ENCODE measurements at places on chromosomes 7 and 10.
A peak's percentile ranks its signal among the peaks of the same experiment; 100 is the strongest.

- no peak for DNase-seq
Observed at GRCh38 chr10:128095753-128096469, 30.3 kb downstream of the MKI67 start.

GRCh38 chr7:75966190-75966961, 28.0 kb downstream of the TMEM120A start:
- DNase-seq, result no peak

DNA sequence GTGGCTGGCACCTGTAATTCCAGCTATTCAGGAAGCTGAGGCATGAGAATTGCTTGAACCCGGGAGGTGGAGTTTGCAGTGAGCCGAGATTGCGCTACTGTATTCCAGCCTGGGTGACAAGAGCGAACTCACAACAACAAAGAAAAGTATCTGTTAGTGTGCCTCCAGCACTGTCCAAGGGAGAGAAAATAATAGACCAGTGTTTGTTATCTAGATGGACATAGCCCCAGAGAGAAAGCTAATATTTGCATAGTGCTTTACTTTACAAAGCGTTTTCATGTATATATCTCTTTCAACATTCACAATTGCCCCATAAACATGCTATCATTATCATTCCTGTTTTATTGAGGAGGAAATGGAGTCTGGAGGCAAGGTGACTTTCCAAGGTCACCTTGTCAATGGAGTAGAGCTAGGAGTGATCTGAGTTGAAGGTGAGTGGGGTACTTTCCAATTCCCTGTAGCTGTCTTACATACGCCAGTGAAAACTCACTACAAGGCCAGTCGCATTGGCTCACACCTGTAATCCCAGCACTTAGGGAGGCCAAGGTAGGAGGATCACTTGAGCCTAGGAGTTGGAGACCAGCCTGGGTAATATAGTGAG, 49.7 kb upstream of the KIF5B start:
- DNase-seq, result peak; percentile 77

DNA sequence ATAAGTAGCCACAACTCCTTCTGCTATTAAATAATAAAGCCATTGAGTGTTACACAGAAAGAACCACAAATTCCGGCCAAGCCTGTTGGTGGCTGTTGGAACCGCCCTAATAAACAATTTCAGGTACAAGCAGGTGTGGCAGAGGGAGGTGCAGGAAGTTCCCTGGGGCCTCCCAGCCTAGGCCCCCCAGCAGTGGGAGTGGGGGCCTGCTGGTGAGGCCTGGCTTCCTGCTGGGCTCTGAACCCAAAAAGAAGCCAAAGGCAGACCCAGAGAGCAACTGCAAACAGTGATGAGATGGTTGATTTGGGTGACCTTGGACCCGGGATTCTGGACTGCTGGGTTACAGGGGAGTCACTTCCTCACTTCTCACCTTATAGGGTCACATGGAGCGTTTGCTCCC, 21.0 kb upstream of the LMTK2 start:
- no peak for DNase-seq

DNA sequence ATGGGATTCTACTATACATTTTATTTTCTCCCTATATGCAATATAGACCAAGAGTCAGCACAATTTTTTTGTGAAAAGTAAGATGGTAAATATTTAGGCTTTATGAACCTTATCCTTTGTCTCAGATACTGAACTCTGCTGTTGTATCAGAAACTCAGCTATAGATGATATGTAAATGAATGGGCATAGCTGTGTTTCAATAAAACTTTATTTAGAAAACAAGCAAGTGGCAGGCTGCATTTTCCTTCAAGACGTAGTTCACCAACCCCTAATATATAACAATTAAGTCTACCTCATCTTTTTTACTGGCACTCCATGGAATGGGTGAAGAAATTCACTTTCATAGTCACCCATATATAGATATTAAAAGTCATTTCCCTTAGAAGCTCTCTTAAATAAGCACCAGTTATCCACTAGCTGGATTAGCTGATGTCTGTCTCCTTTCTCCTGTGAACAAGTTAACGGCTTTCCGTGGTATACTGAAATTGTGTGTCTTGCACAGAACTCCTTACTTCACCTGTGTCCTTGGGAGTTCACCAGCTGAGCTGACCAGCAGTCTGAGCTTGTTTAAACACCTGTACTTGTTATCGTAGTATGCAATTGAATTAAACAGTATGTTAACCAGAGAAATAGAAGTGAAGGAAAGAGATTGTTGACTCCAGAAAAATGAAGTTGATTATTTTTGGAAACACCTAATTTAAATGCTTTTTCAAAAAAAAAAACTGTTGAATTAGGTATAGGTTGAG, 770.6 kb downstream of the KCNMA1 start:
- no peak for DNase-seq

- no peak for DNase-seq
Observed at GRCh38 chr10:60189861-60190475, 199.7 kb downstream of the ANK3 start.

GRCh38 chr7:22853674-22854157, 31.1 kb upstream of the TOMM7 start:
- no peak for DNase-seq

- no peak for DNase-seq
Observed at GRCh38 chr7:29196191-29196590, 1.6 kb downstream of the CHN2 start.

GRCh38 chr7:135522509-135522908, 12.6 kb upstream of the CNOT4 start:
- no peak for DNase-seq

GRCh38 chr7:119232091-119232490, 1007.6 kb downstream of the ANKRD7 start:
- no peak for DNase-seq

DNA sequence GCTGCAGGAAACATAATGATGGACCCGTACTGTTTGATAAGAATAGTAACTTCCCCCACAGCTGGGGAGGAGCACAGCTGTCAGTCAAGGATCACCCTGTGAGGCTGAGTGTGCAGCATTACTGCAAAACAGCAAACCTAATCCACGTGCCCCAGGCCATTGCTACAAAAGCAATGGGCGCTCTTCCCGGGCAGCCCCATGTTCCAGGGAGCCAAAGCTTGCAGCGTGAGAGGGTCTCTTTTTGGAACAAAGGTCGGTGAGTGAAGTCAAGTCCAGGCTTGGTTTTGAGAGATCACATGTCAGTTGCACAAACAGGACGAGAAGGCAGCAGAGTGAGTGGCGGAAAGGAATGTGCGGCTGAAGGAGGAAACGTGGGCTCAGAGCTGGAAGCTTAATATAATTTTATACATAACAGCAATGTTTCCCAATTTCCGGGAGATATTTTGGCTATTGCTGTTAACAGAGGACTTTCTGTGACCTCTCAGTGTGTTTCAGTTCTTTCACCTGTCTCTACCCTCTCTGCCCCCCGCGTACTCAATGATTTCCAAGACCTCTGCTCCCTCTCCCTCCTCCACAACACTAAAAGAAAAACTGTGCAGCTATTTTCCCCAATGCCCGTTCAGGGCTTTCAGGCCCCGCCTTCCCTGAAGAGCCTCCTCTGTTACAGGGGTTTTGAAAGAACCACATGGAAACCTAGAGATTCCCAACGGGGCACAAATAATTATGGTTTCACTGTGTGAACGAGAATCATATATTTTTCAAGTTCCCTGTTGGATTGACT, 128.9 kb downstream of the MTPAP start:
- DNase-seq, result peak; percentile 25

- DNase-seq, result no peak
Observed at GRCh38 chr7:77425101-77426051, 9.2 kb upstream of the GSAP start.

DNA sequence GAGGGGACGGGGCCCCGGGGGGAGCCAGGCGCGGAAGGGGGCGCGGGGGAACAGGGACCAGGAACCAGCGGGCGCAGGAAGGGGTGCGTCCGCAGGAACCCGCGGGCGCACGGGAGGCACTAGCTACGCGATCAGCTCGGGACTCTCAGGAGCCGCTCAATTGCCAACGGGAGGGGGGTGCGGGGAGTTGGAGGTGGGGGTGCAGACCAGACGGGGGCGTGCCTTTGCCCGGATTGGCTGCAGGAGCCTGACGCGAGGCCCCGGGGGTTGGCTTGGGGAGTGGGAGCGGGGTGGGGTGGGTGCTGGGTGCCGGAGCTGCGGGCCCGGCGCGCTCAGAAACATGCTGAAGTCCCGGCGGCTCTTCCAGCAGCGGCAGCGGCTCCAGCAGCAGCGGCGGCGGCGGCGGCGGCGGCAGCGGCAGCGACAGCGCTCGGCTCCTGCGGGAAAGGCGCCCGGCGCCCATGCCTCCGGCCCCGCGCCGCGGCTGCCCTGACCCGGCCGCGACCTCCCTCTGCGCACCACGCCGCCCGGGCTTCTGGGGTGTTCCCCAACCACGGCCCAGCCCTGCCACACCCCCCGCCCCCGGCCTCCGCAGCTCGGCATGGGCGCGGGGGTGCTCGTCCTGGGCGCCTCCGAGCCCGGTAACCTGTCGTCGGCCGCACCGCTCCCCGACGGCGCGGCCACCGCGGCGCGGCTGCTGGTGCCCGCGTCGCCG, at the start of gene ADRB1:
TSS of gene ADRB1 (plus strand) at position 335 of the 715 bp plus-strand sequence. CDS start at position 602, 267 bp downstream.
- DNase-seq, result peak; percentile 73

GRCh38 chr10:104089621-104090020, 3.9 kb upstream of the COL17A1 start:
- DNase-seq, result no peak

GRCh38 chr7:122637784-122638183, 61.1 kb downstream of the RNF133 start:
- no peak for DNase-seq

- no peak for DNase-seq
Observed at GRCh38 chr10:130751851-130752250, 559.7 kb downstream of the TCERG1L start.

- DNase-seq, result no peak
Observed at GRCh38 chr10:1952126-1953095, 215.1 kb upstream of the ADARB2 start.

- no peak for DNase-seq
Observed at GRCh38 chr7:141301544-141301943, 227.7 kb downstream of the TMEM178B start.

GRCh38 chr10:93947055-93947454, 46.7 kb upstream of the PLCE1 start:
- no peak for DNase-seq

DNA sequence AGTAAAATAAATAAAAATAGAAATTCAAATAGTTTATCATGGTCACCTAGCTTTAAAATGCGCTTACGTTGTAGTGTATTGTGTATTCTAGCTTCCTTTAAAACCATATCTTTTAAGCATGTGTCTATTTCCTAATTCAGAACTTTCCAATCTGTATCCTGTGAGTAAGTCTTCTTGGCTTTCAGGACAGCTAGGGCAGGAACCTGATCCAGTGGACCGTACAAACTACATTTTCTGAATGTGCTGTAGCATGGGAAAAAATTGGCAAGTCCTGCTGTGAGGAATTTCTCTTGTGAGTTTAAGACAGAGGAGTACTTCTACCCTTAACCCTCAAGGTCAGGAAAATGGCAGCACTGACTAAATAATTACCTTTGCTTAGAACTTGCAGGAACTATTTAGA, 12.1 kb downstream of the OPN1SW start:
- no peak for DNase-seq

GRCh38 chr7:48213226-48213625, 42.0 kb downstream of the ABCA13 start:
- no peak for DNase-seq

- DNase-seq, result no peak
Observed at GRCh38 chr7:94710256-94710655, 54.3 kb upstream of the SGCE start.

Data from large intestine (tissue), 12 donors.